ENCODE measurements at places on chromosomes 16 and 17.

- peak; percentile 93 for ATAC-seq
Observed at GRCh38 chr17:66466840-66467367, 164.5 kb downstream of the PRKCA start.

GRCh38 chr16:12917653-12918052 is 16.3 kb downstream of the SHISA9 start:
- no peak for ATAC-seq

DNA sequence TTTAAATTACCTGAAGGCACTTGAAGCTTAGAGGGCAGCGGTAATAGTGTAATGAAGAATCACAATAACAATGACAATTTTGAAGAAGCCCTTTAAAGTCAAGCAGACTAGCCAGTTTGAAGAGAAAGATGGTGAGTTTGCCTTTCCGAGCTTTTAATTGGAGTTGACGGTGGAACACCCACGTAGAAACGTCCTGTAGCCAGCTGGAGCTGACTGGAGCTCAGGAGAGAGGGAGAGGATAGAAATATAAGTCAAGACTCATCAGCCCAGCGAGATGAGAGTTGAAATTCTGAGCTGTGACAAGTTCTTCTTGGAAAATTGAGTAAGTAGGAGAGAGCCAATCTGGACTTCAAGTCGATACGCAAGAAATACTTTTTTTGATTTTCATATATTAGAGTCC is 91.7 kb upstream of the CACNG3 start:
- no peak for ATAC-seq

GRCh38 chr16:27436921-27437650 is 35.1 kb downstream of the IL21R start:
- ATAC-seq = no peak

DNA sequence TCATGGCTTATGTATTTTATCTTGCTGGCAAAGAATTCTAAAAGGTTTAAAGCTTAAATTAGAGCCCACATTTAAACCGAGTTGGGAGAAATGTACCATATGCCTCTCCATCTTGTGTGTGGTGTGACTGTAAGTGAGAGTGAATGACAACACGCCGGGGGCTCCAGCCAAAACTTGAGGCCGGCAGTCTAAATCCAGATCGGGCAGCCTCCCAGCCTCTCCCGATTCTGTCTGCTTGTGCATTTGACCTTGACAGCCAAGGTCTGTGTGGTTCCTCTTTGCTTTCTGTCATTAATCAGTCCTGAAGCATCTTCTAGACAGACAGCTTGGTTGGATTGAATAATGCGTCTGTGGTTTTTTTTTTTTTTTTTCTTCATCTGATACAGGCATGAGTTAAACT is 1093.2 kb upstream of the EEF2KMT start:
- no peak for ATAC-seq

- ATAC-seq = peak; percentile 30
Observed at GRCh38 chr17:66906321-66907278, 57.9 kb upstream of the CACNG4 start.

- no peak for ATAC-seq
Observed at GRCh38 chr16:1968146-1968953, 1.7 kb downstream of the RNF151 start.

- no peak for ATAC-seq
Observed at GRCh38 chr17:82888583-82889495, 49.0 kb upstream of the ZNF750 start.

DNA sequence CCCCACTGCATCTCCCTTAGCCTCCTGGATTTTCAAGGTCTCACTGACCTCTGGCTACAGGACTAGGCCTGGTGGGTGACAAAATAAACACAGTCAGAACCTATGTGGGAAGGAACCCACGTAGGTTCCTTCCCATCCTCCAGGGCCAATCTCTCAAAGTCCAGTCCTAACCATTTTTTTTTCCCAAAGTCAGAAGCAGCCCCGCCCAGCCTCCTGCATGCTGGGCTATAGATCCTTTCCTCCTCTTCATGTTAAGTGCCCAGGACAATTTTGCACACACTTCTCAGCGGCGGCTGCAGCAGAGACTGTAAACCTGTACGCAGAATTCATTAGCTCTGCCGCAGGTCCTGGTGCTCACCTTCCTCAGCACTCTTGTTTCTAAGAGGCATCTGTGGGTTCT is 285.8 kb downstream of the NPIPA8 start:
- no peak for ATAC-seq

DNA sequence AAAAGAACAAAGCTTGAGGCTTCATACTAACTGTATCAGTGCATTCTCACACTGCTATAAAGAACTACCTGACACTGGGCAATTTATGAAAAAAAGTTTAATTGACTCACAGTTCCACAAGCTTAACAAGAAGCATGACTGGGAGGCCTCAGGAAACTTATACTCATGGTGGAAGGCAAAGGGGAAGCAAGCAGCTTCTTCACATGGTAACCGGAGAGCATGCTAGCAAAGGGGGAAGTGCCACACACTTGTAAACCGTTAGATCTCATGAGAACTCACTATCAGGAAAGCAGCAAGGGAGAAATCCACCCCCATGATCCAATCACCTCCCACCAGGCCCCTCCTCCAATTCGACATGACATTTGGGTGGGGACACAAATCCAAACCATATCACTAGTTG is 25.3 kb downstream of the CTRB2 start:
- no peak for ATAC-seq

- ATAC-seq = peak; percentile 44
Observed at GRCh38 chr16:30076276-30076791, 540 bp downstream of the PPP4C start.

DNA sequence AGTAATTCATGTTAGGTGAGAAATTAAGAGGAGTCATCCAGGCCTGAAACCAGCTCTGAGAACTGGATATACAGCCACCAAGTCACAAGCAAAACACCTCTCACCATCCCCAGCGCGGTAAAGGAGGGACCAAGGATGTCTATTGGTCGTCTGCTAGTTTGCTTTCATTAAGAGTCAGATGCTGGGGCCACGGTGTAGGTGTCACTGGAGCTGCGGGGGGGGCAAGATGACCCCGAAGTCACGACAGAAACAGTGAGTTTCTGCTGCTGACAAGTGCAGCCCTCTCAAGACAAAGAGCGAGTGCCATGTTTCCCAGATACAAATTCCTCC is 790 bp downstream of the NCBP3 start:
- ATAC-seq = peak; percentile 49

- ATAC-seq = no peak
Observed at GRCh38 chr16:4591191-4591590, 23.5 kb downstream of the UBALD1 start.

DNA sequence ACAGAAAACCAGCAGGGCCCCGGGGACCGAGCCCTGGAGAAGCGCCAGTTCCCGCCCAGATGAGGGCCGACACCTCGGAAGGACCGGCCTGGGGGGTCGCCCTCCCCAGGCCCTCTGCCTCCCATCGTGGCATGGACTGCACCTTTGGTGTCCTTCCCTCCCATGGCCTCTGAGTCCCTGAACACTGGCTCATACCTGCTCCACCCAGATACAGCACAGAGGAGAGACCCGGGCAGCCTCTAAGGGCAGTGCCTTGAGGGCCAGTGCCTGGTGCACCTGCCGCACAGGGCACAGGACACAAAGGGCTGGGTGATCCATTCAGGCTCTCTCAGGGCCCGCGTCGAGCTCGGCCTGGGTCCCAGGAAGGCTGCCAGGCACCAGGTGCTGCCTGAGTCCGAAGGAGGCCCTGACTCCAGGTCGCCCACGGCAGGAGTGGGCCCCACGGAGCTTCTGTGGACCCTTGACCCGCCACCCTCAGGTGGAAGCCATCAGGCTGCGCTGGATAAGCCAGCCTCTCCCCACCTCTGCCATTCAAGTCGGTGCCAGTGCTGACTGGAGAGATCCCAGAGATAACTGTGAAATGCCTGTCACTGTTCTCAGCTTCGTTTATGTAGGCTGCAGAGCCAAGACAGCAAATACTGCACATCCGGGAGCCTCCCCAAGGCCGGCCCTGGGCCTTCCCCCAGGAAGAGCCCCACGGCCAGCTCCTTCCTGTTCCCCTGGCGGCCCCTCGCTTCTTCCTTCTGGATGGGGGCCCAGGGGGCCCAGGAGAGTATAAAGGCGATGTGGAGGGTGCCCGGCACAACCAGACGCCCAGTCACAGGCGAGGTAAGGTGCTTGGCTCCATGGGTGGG is at the start of gene ZG16B:
ZG16B (plus strand) TSS at position 803 of the 854 bp plus-strand sequence. CDS start 139 bp downstream, outside the sequence.
- peak; percentile 36 for ATAC-seq

- no peak for ATAC-seq
Observed at GRCh38 chr16:22370038-22370820, 4.2 kb downstream of the CDR2 start.

- no peak for ATAC-seq
Observed at GRCh38 chr16:4060009-4060408, 56.2 kb downstream of the ADCY9 start.

GRCh38 chr16:51818342-51818944 is 667.4 kb upstream of the SALL1 start:
- no peak for ATAC-seq

Measured in activated CD4-positive, CD25-positive, alpha-beta regulatory T cell treated with anti-CD3 and anti-CD28 coated beads, Interleukin-2, amount 50 U/mL, for 24 hours (primary cell).